NCI-H1417 (cell line): ENCODE measurements at places on chromosomes 16 and 17.

- peak; percentile 80 for DNase-seq
Observed at GRCh38 chr17:47850692-47851573, at the start of gene SP6. Gene SP6, minus strand, starts transcription at chr17:47851163. Its CDS starts 2,734 bp downstream, at chr17:47848429.

GRCh38 chr17:36117505-36118382 lies 14.1 kb downstream of the CCL4 start:
- no peak for DNase-seq

DNA sequence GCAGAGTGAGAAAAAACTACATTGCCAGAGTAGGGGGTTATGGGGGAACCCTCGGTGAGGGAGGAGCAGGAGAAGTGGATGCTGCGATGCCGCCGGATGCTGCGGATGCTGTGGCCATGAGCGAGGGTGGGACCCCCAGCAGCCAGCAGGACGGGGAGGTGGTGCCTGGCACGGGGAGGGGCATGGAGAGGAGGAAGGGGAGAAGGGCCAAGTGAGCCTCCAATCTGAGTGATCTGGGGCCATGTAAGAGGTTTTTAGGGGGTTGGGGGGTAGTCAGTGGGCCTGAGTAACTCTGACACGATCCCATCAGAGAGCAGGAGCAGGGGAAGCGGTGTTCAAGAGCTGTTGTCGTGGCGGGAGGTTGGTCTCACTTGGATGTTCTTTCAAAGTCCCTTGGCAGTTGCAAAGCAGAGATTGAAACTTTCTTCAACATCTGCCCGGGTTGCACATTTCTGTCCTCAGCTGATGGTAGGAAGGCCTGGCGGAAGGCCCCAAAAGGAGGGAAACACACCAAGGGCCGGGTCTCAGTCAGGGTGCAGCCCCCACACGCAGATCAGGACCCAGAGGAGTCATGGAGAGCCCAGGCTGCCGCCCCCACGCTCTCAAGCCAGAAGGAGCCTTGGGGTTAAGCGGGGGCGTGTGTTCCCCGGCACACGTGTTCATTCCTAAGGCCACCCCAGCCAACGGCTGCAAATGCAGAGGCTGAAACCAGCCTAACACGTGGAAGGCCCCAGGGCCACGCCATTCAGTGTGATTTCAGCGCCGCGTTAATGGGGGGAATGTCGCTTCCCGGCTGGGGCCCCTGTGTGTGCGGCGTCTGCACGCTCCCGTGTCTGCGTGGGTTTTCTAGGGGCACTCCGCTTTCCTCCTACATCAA lies 81.7 kb downstream of the ZDHHC7 start:
- DNase-seq = no peak

- no peak for DNase-seq
Observed at GRCh38 chr17:8475781-8476180, 40.1 kb downstream of the NDEL1 start.

DNA sequence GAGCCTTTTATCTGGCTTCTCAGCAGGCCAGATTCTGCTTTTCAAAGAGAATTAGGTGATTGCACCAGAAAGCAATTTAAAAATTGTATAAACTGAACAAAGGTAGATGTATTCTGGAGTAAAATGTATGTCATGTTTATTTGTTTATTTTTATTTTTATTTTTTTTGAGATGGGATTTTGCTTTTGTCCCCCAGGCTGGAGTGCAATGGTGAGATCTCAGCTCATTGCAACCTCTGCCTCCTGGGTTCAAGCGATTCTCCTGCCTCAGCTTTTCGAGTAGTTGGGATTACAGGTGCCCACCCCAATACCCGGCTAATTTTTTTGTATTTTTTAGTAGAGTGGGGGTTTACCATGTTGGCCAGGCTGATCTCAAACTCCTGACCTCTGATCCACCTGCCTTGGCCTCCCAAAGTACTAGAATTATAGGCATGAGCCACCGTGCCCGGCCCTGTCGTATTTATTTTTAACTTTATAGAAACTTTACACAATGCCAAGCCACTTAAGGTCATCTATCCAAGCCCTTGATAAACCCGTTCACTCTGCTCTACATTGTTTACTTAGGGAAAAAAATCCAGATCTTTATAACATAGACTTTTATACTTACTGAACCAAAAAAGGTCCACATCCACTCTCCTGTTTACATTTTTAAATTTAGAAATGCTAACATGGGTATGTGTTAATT lies 22.7 kb upstream of the GOT2 start:
- no peak for DNase-seq

DNA sequence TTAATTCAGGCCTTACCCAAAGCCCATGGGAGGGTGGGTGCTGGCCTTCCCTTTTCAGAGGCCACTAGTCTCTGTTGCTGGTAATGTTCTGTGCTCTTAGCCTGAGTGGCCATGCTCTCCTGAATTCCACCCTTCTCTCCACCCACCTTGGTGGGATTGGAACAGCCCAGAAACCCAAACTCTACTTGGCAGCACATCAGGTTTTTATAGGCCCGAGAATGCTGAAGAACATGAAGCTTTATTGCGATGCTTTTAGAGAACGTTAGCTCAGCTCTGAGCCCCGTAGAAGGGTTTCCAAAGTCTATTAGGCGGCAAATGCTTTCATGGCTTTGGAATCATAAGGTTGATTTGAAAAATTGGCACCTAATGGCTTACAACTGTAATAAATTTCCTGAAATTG lies 209.3 kb downstream of the MSI2 start:
- no peak for DNase-seq

GRCh38 chr16:49516382-49517036 lies 142.9 kb downstream of the C16orf78 start:
- DNase-seq = no peak

GRCh38 chr16:30112197-30113030 lies 923 bp downstream of the GDPD3 start:
- DNase-seq = no peak

DNA sequence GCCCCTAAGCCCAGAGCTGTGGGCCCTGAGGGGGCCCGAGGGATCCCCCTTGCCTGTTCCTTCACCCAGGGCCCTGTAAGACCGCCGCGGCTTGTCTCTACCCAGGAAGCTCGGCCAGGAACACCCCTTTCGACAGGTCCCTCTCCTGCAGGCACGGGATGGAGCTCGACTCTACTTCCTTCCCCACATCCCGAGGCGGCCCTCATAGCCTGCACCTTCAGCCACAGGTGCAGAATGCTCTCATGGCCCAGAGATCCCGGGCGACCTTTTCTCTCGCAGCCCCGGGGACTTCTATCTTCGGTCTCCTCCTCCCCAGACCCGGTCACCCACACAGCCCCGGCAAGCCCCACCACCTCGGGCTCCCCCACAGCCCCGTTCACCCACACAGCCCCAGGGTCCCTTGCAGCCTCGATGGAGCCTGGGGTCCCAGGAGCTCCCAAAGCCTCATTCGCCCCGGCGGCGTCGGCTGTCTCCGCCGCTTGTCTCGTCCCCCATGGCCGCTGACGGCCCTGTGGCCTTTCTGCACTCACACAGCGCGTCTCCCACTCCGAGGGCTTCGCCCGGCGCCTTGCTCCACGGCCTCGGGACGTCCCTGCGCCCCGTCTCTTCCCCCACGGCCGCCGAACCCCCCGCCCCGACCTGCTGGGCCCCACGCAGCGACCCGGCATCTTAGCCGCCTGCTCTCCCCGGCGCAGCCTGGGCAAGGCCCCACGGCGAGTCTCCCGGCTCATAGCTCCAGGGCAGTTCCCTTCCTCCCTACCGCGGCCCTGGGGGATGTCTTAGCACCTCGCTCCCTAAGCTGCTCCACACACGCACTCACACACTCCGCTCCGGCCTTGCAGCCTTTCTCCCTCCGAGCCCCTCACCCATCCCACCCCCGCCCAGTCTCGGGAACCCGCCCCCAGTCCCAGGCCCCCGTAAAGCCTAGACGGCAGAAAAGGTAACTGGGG lies 650 bp downstream of the KIAA0753 start:
- peak; percentile 18 for DNase-seq

- no peak for DNase-seq
Observed at GRCh38 chr16:54879681-54880080, 51.0 kb upstream of the IRX5 start.

DNA sequence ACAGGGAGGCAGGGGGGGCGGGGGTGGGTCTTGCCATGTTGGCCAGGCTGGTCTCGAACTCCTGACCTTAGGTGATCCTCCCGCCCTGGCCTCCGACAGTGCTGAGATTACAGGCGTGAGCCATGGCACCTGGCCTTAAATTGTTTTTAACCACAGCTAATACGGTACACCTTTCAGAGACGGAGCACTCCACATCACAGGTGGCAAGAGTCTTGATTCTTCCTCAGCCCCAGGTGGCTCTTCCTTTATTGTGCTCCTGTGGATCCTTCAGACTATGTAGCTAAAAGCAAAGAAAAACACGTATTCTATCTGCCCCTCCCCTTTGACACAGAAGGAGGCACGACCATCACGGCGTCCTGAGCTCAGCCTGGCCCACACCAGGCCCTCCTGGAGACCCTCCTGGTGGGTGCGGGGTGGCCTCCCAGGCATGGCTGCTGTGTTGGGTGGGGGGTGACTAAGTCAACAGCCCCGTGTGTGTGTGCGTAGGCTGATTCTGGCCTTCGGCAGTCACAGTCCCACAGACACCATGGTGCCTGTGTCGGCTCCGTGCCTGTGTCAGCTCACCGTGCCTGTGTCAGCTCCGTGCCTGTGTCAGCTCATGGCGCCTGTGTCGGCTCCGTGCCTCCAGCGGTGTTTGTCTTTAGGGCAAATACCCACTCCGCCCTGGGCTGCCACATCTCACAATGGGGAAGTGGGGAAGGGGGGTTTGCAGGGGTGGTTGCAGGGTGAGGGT lies 10.8 kb upstream of the SECTM1 start:
- no peak for DNase-seq

- peak; percentile 90 for DNase-seq
Observed at GRCh38 chr17:43438626-43439025, 39.8 kb downstream of the ARL4D start.

DNA sequence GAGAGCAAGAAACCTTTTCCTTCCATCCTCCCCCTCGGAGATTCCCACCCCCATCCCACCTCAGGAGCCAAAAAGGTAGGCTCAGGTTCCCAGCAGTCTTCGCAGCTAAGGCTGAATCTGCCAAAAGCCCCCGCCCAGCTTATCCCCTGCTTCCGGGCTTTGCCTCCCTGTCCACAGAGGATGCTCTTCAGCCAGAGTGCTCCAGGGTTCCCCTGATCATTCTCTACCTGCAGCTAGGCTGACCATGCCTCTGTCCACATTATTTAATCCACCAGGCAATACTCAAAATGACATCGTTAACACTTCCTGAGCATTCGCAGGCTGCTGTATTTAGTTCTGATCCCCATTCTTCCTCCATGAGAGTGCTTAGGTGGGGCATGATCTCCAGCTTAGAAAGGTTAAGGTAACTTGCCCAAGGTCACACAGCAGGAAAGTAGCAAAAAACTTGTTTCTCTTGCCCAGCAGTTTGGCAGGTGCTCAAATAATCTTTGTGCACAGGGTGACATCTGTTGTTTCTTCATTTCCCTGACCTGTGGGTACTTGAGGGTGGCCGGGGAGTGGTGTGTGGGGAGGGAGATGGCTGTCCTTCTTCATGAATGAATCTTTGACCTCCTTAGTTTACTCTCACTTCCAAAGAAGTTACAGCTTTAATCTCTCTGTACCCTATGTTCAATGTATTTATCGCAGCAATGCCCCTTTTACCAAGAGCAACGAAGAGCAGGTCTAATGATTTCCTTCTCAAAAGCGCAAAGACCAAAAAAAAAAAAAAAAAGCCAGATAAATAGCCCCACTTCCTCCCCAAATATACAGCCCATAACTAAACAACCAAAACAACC lies 848 bp upstream of the TBKBP1 start:
- peak; percentile 4 for DNase-seq

GRCh38 chr16:75820672-75821071 lies 94.4 kb upstream of the CPHXL start:
- no peak for DNase-seq

DNA sequence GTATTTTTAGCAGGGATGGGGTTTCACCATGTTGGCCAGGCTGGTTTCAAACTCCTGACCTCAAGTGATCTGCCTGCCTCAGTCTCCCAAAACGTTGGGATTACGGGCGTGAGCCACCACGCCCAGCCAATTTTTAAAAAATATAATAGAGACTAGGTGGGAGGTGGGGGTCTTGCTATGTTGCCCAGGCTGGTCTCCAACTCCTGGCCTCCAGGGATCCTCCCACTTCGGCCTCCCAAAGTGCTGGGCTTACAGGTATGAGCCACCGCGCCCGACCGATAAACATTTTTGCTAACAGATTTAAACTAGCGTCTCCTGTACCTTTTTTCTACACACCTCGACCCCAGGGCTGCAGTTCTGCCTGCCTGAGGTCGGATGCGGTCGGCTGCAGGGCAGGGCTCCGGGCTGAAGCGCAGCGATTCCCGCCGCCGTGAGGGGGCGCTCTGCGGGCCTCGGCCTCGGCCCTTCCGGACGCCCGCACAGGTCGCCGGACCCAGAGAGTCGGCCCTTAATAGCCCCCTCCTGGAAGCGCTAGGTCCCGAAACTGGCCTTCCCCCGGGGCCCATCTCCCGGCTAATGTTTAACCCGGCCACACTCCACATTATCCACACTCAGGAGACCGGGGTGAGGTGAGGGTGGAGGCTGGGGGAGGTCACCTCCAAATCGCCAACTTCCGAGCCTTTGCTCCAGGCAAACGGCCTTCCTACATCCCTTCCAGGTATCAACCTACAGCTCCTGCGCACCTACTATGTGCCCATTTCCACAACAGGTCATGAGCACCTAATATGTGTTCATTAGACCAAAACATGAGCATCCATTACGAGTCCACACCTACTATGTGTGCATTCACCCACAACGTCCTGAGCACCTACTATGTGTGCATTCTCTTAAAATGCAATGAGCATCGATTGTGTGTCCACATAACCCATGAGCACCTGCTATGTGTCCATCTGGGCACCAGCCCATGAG lies 2.0 kb upstream of the GLIS2 start:
- no peak for DNase-seq

GRCh38 chr17:10155371-10156076 lies 42.9 kb downstream of the GAS7 start:
- DNase-seq = no peak

DNA sequence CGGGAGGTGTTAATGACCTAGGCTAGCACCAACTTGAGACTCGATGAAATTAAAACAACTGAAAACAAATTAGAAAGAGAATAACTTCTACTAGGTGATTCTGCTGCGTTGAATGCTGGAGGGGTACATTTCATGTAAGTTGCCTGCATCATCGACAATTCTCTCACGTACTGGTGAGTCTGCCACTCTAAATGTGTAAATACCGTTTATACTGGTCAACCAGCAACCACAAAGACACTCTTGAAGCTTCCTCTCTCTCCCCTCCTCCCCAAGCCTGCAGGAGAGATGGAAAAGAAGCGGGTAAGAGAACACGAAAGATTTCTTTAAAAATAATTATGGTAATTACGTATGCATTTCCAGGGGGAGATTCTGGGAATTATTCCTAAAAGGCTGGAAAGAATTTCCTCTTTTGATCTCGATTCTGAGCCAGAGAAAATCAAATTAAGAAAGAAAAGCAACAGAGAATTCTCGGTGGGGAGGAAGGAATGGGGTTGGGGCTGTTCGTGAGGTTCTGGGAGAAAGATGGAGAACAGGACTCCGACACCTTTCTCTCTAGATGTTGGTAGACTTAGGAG lies 68.6 kb upstream of the MRTFB start:
- DNase-seq = no peak

GRCh38 chr16:56137269-56137668 lies 54.0 kb upstream of the GNAO1 start:
- no peak for DNase-seq
